ENCODE measurements at places on chromosomes 16 and 17.

DNA sequence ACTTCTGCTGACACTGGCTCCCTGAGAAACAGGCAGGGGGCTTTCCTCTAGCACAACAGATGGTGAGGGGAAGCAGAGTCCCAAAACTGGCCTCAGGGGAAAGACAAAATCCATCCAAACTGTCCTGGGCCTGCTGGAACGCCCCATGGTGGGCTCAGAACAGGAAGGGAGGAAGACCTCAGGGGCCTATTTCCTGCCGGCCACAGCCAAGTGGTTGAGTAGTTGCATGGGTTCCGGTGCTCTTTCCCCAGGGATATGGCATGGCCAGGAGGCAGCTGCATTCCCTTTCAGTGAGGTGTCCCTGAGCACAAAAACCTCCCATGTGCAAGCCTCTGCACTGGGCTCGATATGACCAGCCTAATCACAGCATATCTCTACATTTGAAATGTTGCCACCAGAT is 303.0 kb upstream of the IRX5 start:
- no peak for DNase-seq

GRCh38 chr17:60098578-60098977 is 19.9 kb upstream of the HEATR6 start:
- DNase-seq, result no peak

DNA sequence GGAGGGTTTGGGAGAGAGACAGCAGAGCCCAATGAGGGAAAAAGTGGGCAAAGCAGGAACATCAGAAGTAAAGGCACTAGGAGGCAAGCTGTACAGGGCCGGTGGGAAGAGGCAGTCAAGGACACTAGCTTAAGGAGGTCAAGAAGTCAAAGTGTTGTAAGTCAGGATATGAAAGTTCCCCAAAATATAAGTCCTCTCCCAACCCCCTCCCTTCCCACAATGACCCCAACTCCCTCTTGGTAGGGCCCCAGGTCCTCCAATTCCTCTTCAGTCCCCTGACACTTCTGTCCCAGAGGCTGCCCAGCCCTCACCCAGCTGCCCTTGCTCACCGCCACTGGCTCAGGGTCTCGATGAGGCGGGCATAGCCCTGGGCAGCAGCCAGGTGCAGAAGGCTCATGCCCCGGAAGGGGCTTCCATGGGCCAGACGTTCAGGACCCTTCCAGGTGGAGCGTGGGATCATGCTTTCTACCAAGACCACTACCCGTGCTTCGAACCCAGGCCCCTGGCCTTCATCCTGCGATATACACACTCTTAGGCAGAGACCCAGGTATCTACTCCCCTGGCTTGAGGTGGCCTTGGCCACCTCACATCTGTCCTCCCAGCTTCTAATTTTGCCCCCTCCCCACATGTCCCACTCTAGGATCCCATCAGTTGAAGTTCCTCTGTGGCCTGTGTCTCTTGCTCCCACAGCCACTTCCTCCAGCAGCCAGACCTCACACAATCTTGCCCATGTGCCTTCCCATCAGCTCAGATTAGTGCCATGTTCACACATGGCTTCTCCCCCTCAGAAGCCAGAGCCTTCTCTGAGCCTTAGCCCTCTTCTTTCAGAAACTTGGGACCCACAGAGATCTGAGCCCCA is 5.9 kb upstream of the SPAG7 start:
- DNase-seq, result no peak

DNA sequence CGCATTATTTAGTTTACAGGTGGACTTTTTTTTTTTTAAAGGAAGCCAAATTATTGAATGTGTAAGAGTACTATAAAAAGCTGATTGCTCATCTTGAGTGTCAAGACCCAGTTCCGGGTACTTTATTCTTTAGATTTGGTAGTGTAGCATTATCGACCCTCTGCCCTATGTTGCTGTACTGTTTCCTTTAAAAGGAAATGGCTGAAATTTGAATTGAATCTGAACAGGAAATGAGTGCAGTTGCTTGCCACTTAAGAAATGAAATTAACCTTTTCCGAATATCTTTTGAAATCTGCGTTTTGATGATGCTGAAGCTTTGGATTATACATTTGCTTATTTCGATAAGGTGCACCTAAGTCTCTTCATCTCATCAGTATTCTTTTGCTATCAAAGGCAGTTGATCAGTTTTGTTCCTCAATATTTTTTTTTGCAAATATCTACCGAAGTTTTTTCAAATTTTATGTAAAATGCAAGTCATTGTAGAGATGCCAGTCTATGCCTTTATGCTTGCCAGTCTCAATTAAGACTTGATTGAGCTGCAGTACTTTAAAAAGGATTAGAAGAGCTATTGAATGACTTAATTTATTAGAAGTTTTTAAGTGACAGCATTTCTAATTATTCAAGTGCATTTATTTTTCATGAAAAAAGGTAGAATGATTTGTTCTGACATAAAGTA is 1.8 kb downstream of the GGNBP2 start:
- no peak for DNase-seq

- DNase-seq, result no peak
Measured at GRCh38 chr16:82651921-82652601, 25.3 kb downstream of the CDH13 start.

- DNase-seq, result no peak
Measured at GRCh38 chr17:40633871-40634270, 13.7 kb downstream of the SMARCE1 start.

DNA sequence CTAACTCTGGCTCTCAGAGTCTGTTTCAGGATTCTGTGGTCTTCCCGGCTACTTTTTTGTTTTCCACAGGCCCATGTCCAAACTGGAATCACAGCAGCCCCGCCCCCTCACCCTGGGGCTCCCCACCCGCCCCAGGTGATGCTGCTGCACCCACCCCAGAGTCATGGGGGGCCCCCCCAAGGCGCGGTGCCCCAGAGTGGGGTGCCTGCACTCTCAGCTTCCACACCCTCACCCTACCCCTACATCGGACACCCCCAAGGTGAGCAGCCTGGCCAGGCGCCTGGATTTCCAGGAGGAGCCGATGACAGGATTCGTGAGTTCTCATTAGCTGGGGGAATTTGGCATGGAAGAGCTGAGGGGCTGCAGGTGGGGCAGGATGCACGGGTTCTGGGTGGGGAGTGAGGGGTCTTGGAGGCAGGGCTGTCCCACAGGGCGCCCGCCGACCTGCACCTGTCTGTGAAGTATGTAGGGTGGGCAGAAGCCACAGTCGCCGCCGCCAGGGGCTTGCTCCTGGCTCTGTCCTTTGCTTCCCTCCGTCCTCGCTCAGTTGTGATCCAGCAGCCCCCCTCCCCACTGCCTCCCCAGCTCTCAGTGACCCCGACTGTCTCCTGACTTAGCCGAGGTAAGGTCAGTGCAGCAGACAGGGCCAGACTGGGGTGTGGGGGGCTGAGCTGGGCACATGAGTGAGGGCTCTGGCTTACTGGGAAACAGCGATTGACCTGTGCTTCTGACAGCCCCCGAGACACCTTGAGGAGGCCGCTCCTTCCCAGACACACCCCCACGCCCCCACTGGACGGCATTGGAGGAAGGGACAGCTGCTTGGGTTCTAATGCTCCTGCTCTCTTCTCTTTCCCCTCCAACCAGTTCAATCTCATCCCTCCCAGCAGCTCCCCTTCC is 10.0 kb downstream of the TUFM start:
- DNase-seq, result no peak

DNA sequence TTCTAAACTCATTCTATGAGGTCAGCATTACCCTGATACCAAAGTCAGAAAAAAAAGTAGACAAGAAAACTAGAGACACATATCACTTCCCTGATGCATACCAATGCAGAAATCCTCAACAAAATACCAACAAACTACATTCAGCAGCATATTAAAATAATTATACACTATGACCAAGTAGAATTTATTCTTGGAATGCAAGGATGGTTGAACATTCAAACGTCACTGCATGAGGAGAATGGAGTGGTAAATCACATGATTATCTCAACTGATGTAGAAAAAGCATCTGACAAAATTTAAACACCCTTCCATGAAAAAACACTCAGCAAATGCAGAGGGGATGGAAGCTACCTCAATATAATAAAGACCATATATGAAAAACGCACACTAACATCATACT is 155.0 kb upstream of the KCNJ18 start:
- DNase-seq, result no peak

GRCh38 chr17:2266865-2267228 is 36.7 kb downstream of the SMG6 start:
- DNase-seq, result no peak

- no peak for DNase-seq
Measured at GRCh38 chr16:85738923-85739715, 11.8 kb downstream of the C16orf74 start.

- DNase-seq, result no peak
Measured at GRCh38 chr17:58189436-58190146, 2.9 kb upstream of the EPX start.

DNA sequence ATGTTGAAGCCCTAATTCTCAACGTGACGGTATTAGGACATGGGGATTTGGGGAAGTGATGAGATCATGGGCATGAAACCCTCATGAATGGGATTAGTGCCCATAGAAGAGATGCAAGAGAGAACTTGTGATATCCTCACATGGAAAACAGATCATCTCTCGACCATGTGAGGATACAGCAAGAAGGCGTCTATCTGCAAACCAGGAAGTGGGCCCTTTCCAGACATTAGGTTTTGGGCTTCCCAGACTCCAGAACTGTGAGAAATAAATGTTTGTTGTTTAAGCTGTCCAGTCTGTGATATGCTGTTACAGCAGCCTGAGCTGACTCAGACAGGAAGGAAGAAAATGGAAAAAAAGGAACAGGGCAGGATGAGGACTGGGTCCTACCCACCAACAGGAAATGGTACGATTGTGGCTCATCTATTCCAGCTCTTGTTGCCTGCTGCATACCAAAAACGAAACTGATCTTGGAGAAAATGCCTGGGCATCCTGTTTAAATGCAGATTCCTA is 21.9 kb upstream of the SSTR2 start:
- no peak for DNase-seq

DNA sequence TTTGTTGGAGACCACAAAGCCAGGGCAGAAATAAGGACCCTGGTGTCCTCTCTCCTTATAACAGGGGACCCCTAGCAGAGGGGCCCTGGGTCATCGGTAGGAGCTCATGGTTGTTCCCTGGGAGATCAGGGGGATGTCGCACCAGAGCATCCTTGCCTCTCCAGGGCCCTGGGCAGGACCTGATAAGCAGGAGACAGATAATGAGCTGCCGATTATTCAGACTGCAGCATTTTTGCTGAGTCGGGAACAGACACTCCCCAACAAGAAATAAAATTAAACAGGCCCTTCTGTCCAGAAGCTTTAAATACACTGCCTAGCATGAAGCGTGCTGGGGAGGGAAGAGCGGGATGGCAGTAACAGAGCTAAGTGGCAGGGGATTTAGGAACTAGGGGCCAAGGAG is 15.4 kb upstream of the GFAP start:
- DNase-seq, result no peak

DNA sequence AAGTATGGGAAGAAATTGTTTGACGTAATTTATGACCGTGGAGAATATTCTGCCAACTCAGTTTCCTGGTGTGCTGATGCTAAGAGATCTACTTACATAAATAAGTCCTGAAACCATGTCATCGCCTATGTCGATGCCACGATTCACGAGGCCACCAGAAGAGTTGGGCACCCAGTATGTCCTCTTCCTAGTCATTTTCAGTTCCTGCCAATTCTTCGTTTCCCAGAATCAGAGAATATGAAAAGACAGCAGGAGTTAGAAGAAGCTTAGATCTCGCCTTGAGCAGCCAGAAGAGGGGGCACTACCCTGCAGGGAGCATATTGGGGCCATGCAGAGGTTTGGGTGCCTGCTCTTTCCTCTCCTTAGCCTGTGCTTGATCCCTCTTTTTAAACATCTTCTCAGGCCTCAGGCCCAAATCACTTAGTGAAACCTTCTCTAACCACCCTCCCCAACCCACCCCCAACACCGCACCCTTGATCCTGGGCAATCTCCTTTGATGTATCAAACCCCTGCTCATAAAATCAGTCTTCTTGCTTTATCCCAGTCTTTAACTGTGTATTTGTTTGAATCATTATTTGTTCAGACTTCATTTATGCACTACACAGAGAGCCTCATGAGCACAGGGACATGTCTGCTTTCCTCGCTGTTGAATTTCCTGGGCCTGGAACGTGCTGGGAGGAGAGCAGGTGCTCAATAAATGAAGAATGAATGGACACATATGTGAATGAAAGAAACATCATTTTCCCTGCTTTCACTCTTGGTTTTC is 12.2 kb upstream of the LONP2 start:
- no peak for DNase-seq

- no peak for DNase-seq
Measured at GRCh38 chr16:19289811-19290485, 4.4 kb downstream of the CLEC19A start.

DNA sequence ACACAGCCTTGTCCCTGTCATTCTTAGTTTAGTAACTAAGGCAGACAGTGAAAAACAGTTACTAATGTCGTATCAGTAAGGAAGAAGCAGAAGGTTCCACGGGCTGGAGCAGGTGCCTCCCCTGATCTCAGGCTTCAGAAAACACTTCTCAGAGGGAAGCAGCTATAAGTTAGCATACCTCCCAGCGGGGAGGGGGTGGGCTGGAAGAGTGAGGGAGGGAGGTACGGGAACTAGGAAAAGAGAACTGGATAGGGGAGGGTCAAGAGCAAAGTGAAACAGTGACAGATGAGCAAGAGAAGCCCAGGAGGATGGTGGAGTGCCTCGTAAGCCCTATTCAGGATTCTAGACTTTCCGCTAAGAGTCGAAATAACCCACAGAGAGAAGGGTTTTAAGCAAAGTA is 186.3 kb upstream of the XYLT1 start:
- DNase-seq, result no peak

DNA sequence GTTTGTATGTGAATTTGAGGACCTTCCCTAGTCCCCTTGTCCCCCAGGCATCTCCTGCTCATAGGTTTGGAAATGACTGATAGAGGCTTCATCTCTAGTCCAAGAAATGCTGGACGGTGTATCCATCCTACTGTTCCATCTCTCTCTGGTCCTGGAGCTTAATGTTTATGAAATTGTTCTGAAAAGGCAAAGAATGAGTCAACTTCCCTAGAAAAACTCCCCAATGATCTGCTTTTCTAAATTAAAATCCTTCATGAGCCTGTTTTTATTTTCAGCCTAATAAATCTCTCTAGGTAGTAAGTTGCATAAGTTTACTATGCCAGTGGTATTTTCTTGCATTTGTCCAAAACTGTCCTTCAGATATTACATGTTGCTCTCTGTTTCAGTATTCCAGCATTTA is 2.1 kb upstream of the IGSF6 start:
- DNase-seq, result no peak

GRCh38 chr17:20983359-20983637 is 59.5 kb downstream of the USP22 start:
- DNase-seq, result no peak

DNA sequence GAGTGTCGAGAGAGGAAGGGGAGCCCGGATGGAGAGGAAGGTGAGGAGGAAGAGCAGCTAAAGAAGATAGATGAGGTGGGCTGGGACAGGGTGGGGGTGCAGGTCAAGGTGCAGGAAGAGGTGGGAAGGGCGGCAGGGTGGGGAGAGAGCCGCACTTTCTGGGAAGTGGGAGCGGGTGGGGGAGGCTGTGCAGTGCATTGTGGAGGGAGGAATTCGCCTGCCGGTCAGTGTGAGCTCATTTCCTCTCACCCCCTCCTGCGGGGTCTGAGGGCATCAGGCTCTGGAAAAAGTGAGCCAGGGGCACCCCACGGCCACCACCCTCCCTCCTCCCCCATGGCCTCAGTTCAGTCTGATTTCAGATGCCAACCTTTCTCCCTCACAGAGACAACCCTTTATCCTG is 2.5 kb upstream of the ARHGAP23 start:
- DNase-seq, result no peak
